NCI-H2107 (cell line): ENCODE measurements at places on chromosomes 12 and 14.

- DNase-seq = no peak
Measured at GRCh38 chr12:122724641-122725243, 5.9 kb downstream of the HCAR1 start.

DNA sequence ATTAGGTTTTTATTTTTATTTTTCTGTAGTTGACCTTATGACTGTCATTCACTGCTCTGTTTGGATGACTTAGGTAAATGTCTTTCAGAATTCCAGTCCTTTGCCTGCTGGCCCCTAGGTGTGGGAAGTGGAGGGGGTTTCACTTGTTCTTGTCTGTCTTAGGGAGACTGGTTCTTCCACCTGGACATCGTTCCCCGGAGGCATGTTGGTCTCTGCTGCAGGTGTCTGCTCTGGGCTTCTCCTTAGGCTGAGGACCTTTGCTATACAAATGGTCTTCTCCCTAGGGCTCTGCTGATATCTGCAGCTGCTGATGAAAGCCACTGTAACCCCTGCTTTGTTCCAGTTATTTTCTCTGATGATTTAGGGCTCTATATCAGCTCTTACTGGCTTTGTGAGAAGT is 97.1 kb downstream of the OTOGL start:
- DNase-seq = no peak

DNA sequence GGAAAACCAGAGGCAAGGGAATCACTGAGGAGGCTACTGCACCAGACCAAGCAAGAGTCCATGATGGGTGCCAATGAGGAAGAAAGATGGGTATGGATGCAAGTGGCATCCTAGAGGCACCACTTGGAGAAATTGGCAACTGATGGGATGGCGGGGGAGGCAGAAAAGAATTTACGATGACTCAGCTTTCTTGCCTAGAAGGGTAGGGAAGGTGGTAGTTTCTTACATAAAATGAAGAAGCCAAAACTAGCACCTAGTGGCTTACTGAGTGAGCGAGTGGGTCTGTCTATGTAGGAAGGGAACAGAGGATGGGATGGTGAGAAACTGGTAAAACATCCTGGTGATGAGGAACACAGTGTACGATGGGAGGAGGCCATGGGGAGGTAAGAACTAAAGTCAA is 80.8 kb downstream of the CIT start:
- no peak for DNase-seq

DNA sequence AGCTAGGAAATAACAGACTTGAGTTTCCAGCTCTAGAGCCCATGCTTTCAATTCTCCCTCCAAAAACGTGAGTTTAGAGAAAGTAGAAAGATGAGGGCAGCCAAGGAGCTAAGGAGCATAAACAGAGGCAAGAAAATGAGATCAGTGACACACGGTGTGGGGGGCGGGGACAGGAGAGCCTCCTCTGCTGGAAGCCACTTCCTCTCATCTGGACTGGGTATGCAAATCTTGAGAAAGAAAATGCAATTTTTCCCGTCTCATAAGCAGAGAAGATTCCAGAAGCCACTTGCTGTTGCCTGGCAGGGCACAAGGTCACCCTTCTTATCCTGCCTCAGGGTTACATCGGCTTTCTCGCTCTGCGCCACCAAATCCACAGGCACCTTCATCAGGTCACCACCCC is 6.0 kb downstream of the OR10P1 start:
- DNase-seq = no peak

DNA sequence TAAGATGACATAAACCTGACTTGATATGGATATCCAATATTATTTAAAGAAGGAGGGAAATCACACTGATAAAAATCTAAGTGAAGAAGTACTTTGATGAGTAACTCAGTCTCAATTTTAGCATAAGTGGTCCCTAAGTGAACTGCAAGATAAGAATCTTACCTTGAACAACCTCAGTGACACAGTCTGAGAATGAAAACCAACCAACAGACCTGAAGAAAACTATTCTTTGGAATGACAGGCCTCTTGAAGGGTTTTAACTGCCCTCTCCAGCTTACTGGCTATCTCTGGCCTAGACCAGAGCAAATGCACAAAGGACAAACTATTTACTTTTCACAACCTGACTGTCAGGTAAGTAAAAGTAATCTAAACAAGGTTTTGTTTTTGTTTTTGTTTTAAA is 44.7 kb downstream of the CPM start:
- DNase-seq = no peak

DNA sequence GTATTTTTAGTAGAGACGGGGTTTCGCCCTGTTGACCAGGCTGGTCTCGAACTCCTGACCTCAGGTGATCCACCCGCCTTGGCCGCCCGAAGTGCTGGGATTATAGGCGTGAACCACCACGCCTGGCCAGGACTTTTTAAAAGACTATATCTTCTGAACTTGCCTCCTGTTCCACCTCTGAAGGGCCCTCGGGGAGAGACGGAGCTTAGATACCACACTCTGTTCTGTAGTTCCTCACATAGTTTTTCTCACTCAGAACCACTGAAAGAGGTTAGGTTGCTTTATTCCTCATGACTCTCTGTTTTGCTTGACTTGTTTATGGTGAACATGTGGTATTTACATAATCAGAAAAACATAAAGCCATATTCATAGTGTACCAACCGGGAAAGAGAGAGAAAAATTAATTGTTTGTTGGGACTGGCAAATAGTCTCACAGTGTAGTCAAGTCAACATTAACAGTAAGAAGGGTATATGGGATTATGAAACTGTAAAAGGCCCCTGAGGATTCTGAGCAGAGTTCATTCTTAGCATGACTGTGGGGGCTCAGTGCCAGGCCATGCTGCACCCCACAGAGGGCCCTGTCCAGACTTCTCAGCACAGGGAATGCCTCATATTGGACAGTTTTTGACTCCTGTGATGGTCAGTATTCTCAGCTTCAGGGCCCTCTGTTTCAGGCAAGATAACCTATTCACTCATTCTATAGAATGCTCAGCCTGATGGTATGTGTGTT is 342.3 kb downstream of the ZFP36L1 start:
- DNase-seq = no peak

DNA sequence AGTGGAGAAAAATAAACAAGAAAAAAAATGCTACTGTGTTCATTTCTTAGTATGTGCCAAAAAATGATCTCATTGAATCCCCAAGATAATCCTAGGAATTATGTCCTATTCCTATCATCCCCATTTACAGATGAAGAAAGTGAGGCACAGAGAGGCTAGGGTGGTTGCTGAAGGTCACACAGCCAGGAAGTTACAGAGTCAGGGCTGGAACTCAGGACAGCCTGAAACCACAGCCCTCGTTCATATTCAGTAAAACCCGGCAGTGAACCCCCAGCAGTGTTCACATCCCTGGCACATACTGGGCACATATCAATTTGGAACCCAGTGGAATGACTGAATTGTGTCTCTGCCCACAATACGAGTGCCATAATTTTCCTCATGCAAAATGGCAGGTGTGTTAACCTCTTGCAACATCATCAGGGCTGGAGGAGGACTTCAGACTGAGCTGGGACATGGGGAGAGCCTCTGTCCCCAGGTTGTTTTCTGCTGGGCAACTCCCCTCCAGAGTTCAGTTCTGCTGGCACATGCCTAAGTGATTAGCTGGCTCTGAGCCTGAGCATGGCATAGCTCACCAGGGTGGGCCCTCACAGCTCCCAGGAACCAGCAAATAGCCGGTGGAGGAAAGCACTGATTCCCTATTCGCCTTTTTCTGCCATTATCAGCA is 2.0 kb upstream of the PPP1CC start:
- no peak for DNase-seq

DNA sequence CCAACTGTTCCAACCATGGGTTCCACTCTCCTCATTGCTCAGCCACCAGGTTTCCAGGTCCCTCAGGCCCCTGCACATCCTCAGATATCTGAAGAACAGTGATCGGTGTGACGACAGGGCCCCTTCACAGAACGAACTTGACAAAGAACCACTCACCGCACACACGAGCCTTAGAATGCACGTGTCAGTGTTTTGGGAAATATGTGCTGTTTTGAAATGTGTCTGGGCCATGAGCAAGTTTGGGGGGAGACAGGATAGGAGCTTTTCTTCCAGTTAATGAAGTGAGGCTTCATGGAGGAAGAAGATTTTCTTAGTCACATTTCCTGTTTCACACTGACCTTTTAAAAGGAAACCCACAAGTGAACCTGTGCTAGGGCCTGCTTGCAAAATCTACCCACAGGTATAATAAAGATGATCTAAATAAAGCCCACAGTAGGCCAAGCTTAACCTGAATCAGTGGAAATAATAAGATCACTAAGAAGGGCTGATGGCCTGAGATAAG is 58.6 kb downstream of the ZFP36L1 start:
- DNase-seq = no peak

DNA sequence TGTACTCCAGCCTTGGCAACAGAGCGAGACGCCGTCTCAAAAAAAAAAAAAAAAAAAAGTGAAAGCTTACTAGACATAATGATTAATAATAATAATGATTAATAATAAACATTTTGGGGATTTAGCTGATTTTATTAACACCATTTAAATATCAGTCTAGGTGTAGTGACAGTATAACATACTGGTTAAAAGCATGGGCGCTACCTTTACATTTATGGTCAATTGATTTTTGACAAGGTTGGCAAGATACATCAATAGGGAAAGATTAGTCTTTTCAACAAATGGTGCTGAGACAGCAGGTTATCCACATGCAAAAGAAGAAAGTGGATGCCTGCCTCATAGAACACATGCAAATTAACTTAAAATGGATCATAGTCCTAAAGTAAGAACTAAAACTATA is 34.3 kb downstream of the TXNRD1 start:
- no peak for DNase-seq

GRCh38 chr14:99030454-99030853 is 241.5 kb downstream of the BCL11B start:
- DNase-seq = no peak

GRCh38 chr12:70885956-70886355 is 34.6 kb downstream of the PTPRR start:
- DNase-seq = no peak

GRCh38 chr14:75566321-75566720 is 12.1 kb upstream of the FLVCR2 start:
- DNase-seq = no peak

DNA sequence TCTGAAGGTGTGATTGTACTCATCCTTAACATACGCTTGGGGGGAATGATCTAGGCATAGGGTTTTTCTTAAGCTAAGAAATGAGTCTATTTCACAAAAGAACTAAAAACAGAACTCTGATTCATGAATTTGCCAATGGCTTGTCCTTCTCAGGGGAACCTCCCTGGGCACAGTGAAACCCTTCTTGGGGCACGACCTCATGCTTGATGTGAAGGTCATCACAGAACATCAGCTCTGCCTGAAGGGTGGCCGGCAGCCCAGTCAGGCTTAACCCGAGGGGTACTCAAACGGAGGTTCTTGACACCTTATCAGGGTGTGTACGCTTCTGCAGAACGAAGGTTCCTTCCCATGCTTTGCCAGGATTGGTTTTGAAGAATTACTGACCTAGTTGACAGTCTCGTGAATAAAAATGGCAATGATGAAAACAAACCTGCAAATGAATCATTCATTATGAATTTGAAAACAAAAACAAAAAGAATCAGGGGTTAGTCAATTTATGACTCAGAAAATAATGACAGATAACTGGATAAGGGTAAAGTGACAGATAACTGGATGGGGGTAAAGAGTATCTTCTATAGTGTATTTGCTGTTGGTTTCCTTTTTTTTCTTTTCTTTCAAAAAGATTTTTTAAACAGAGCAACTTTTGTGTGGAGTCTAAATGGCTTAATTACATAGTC is 86.4 kb downstream of the GALNT8 start:
- no peak for DNase-seq

DNA sequence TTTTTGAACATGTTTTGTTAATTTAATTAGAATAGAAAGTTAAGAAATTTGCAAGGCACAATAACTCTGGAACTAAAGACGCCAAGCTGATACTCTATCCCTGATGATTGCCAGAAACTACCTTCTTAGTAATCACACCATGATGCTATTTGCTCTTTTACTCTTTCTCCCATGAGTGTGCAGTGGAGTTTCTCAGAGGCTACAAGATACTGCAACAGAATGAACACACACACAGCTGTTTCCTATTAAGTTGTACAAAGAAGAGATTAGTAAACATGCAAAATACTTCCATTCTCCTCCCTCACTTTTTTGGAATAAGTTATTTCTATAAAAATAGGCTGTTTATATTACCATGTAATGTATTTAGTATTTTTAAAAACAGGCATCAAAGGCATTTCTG is 1367.5 kb downstream of the AACS start:
- DNase-seq = no peak

- DNase-seq = peak; percentile 88
Measured at GRCh38 chr14:103808403-103809001, 38.9 kb downstream of the PPP1R13B start.

GRCh38 chr12:129393357-129393937 is 510.4 kb downstream of the TMEM132D start:
- no peak for DNase-seq

- DNase-seq = no peak
Measured at GRCh38 chr12:169528-170370, 44.2 kb downstream of the SLC6A12 start.

GRCh38 chr12:27975222-27976136 is 2.9 kb upstream of the PTHLH start:
- DNase-seq = no peak

- peak; percentile 21 for DNase-seq
Measured at GRCh38 chr12:113439606-113440030, 17.4 kb downstream of the SDSL start.

DNA sequence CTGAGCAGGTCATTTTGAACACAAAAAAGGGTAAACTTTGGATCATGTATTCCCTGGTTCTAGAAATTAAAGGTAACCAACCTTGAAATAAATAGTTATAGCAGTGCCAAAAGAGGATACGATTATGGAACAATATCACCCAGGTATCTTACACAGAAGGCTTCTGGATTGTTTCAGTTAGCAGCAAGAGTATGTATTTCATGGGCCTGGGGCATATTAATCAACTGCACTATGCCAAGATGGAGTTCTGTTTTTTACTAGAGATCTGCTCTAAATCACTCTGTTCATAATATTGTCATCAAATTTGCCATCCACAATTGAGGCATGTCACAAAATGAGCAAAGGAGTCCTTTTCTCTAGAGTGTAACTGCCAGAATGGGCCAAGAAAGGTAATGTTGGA is 357.1 kb downstream of the RAD51B start:
- no peak for DNase-seq

DNA sequence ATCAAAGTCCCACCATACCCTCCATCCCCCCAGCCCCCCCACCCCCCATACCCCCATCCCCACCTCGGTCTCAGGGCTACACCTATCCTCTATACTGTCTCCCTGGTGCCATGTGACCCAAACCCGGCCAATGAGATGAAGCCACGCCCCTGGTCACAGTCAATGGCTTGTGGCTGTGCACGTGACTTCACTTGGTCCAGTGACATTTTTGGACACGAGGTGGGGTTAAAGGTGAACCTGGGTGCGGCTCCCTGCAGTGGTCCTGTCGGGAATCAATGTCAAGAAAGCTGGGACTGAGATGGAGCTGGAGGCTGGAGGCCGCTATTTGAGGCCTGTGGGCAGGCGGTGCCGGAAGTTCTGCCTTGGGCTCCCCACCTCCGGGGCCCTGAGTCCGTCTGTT is 100.7 kb upstream of the MAP1LC3B2 start:
- no peak for DNase-seq
